Right renal pelvis (tissue), 4 donors: ENCODE measurements at places on chromosomes 3 and 15. TPM values are rescaled to one million over a fixed set of nuclear protein-coding genes. Genes with fewer than 3 reads are reported as not detected.

GOLGA8B gene
- 141 TPM for polyA plus RNA-seq

GOLGA8G gene
- 0.26 TPM for polyA plus RNA-seq

EIF4G1 gene
- polyA plus RNA-seq, result 158 TPM

ACP3 gene
- 62.6 TPM for polyA plus RNA-seq

EXD1 gene
- polyA plus RNA-seq, result 0.10 TPM

ZNF639 gene
- polyA plus RNA-seq, result 64.3 TPM

HDC gene
- 0.56 TPM for polyA plus RNA-seq

KLF15 gene
- 13.3 TPM for polyA plus RNA-seq

CMTM8 gene
- polyA plus RNA-seq, result 13.8 TPM

SH2D7 gene
- polyA plus RNA-seq, result 0.65 TPM

- DNase-seq, result no peak
Observed at GRCh38 chr3:122794483-122794778, 438 bp upstream of the SLC49A4 start.

DNA sequence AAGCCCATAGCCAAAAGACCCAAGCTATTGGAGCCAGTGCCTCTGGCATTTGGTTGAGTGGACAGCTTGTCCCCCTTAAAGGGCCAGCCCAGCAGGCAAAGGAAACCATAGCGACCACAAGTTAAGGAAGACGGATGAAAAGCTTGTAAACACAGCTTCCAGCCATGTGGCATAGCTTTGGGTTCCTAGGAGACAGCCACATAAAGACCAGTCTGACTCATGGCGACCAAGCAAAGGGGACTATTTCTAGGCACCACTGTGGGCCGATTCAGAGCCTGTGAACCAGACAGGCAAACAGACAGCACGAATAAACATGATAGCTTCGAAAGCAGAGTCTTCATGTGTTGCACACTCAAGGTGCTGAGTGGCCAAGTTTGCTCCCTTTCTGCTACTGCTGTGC is 30.5 kb upstream of the SRGAP3 start:
- DNase-seq, result no peak

- DNase-seq, result no peak
Observed at GRCh38 chr3:172325461-172325860, 122.8 kb downstream of the GHSR start.

- no peak for DNase-seq
Observed at GRCh38 chr15:78242128-78242527, 7.8 kb upstream of the ACSBG1 start.

DNA sequence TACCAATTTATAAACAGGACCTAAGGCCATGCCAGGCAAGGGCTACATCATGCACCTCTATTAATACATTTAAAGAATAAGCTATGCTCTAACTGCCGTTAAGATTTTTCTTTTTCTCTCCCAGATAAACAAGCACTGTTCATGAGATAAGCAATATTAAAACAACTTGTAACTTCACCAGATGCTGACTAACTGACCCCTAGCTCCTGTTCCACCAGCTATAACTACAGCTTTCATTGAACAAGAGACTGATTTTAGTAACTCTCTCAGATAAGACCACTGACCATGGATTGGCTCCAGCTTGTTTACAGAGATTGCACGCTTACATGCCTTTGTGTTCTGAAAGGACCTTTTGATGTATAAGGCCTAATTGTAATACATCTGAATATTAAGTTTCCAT is 540.7 kb upstream of the NECTIN3 start:
- DNase-seq, result no peak

DNA sequence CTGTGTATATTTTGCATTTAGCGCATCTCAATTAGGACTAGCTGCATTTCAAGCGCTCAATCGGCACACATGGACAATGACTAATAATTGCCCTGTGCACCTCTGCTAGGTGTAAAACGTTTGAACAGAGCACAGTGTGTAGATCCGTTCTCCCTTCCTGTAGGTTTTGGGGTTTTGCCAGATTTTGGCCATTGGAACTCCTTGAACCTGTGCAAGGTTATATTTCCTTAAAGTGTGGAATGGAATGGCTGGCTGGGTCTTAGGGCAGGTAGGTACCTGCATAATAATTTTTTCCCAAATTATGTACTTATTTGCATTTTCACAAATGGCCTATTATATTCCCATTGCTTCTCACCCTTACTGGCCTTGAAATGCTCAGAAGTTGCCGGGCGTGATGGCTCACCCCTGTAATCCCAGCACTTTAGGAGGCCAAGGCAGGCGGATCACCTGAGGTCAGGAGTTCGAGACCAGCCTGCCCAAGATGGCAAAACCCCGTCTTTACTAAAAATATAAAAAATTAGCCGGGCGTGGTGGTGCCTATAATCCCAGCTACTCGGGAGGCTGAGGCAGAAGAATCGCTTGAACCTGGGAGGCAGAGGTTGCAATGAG is 777 bp downstream of the RNU5B-1 start:
- no peak for DNase-seq

DNA sequence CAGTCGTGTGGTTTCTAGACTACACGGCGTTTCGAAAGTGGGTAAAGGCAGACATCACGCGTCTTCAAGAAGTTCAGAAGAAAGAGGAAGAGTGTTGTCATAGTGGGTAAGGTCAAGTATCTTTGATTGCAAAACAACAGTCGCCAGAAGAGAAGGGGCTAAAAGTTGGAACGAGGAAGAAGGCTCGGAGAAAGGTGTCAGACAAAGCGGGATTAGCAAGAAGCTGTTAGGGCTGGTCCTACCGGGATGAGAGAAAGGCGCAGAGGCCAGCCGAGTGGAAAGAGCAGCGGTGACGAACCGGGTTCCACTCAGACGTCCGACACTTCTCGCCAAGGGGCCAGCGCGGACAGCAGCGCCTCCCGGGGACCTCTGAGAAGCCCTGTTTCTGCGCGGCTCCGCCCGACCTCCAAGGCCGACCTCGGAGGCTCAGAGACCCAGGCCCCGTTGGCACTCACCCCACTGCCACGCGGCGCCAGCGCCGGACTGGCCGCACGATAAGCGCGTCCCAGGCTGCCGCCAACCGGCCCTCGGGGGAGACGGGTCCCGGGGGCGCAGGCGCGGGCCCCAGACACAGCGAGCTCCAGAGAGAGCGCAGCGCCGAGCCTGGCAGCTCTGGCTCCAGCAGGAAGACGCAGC is 436 bp downstream of the ADPGK start:
- no peak for DNase-seq

GRCh38 chr15:77538027-77538451 is 94.7 kb downstream of the LINGO1 start:
- no peak for DNase-seq

DNA sequence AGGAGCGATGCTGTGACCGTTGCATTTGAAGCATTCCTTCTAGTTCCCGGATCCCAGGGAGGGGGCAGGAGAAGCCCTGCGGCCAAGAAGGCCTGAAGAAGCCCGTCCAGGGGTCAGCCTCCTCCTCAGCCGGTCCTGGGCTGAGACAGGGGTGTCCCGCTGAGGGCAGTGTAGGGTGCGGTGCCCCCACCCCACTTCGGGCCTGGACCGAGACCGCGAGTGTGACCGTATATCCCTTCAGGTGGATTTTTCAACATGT is 2.8 kb downstream of the OCA2 start:
- no peak for DNase-seq

- no peak for DNase-seq
Observed at GRCh38 chr3:154101250-154101649, 19.9 kb upstream of the ARHGEF26 start.

- no peak for DNase-seq
Observed at GRCh38 chr15:100334015-100334414, 7.8 kb downstream of the ADAMTS17 start.

DNA sequence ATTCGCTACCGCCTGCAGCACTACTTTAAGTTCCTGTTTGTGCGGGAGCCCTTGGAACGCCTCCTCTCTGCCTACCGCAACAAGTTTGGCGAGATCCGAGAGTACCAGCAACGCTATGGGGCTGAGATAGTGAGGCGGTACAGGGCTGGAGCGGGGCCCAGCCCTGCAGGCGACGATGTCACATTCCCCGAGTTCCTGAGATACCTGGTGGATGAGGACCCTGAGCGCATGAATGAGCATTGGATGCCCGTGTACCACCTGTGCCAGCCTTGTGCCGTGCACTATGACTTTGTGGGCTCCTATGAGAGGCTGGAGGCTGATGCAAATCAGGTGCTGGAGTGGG is 995 bp downstream of the CHST14 start:
- DNase-seq, result peak; percentile 12

GRCh38 chr3:61821823-61822251 is 260.5 kb downstream of the PTPRG start:
- no peak for DNase-seq

DNA sequence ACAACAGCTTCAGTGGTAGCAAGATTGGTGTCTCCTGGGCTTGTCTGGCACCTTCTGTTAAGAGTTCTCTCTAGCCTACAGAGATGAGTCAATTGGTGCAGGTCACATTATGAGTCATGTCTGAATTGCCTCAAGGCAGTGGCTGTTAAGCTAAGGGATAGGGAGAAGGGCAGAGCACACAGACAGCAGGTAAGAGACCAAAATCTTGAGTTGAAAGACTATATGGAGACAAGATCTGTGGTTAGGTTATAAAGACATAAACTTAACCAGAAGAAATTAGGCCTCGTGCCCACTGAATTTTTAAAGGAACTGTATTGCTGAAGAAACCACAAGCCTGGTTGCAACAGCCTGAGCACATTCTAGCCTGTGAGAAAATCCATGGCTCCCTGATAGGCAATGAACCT is 19.2 kb upstream of the KPNA1 start:
- DNase-seq, result no peak

- no peak for DNase-seq
Observed at GRCh38 chr3:83928391-83928790, 1030.4 kb upstream of the CADM2 start.

DNA sequence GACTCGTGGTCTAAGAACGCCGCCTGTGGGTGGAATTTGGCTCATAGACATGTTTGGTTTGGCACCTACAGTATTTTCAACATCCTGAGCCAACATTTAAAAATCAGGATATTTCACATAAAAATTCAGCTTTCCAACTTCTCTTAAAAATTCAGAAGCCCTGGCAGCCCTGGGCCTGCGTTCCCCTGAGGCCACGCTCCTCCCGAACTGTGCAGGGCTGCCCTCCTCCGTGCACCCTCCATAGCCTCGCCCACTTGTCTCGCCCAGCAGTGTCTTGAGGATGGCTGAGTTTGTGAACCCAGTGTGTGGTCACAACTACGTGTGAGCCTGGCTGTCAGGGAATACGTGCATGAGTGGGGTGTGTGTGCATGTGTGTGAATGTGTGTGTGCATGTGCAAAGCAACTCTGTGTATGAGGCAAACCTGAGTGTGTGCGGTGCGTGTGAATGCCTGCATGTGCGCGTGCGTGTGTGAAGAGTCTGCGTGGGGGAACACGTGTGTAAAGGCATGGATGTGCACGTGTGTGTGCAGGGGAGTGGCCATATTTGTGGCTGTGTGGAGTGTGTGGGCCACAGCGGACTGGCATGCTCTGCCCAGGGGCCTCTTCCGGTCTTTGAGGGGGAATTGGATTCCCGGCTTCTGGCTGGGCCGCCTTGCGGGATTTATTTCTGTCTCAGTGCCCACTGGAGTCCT is 30.9 kb downstream of the PTH1R start:
- DNase-seq, result no peak

DNA sequence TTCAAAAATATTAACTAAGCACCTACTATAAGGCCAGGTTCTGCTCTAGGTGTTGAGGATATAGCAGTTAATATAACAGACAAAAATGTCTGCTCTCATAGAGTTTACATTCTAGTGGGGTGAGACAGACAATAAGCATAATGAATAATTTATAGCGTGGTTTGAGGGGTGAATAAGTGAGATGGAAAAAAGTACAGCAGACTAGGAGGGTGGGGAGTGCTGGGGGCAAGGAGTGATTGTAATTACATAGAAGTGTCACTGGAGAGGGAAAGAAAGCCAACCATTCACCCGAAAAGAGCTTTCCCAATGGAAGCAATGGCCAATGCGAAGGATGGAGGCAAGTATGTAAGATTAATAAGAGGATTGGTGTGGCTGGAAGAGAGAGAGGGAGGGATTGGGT is 552.9 kb upstream of the KCNMB2 start:
- DNase-seq, result no peak

- DNase-seq, result peak; percentile 12
Observed at GRCh38 chr15:59410391-59410896, 27.5 kb upstream of the FAM81A start.

GRCh38 chr15:71219645-71220044 is 104.4 kb downstream of the THSD4 start:
- no peak for DNase-seq

GRCh38 chr3:58867621-58868020 is 182.2 kb downstream of the CFAP20DC start:
- DNase-seq, result no peak
